ENCODE measurements at places on chromosomes 12 and 14.

- no peak for DNase-seq
Observed at GRCh38 chr12:32788405-32788804, 32.7 kb upstream of the YARS2 start.

DNA sequence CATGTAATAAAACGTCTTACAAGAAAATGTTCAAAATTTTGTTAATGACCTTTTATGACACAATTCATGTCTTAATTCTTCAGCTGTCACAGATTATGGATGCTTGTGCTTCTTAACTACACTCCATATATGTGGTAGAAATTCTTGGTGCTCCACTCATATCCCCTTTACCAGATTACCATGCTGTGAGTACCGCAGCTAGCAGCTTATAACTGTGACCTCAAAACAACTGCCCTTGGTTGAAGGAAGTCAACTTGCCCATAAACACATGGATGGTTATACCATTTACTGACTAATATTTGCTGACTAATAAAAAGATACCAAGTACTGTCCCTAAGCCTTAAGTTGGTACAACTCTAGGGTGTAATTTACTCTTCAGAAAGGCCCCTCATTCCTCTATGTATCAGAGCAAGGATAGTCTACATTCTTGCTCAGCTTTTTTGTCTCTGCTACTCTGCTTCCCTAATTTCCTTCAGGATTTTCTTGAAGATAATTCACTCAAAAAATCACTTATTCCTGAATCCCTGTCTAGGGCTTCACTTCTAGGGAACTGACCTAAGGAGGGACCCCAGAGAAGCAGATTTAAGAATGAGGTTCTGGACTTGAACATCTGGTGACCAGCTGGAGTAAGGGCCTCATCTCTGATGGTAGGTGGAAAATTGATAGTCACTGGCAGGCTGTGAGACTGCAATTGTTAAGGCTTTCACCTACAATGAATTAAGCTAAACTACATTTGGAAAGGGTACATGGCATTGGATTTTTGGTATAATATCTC lies 152.3 kb downstream of the SLC6A15 start:
- DNase-seq: no peak

DNA sequence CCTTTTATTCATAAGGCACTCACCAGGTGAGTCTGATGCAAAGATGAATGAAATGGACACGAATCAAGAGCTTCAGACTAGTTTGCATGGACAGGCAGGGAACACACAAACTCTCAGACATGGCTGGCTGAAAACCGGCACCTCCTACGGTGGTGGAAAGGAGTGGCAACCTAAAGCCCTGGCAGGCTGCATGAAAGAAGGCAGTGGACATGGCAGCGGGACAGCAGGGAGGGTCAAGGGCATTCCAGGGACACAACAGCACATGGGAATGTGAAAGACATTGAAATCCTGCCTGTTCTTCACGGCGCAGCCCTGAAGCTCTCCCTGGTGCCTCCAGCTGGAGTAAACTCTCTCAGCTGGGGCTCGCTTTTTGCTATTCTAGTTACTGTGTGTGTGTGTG lies 16.6 kb upstream of the LRTM2 start:
- DNase-seq: no peak

GRCh38 chr12:68271346-68271745 lies 17.9 kb upstream of the IL22 start:
- no peak for DNase-seq

- no peak for DNase-seq
Observed at GRCh38 chr14:92980866-92981265, 57.9 kb downstream of the CHGA start.

DNA sequence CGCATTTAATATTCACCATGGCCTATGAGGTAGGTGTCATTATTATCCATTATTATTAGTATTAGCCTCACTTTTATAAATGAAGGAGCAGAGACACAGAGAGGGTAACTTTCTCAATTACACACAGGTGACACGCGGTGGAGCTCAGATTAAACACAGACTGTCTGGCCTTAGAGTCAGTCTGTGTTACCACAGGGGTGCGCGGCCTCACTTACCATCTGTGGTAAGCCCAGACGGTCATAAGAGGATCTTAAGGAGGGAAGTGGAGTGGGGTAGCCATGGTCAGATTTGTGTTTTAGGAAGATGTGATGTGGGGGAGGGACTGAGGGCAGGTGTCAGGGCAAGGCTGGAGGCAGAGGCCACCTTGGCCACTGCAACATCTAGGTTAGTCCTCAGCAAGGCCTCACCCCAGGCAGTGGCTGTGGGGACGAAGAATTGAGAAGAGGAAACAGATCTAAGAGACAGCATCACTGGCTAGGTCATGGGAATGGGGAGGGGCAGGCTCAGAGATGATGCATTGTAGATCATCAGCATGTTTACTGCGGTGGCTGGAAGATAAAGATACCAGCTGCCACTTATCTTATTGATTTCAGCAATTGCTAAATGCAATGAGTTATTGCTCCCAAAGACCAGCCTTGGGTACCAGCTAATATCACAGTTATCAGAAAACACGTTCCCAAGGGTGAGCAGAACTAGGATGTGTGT lies 67.1 kb downstream of the SERPINA3 start:
- no peak for DNase-seq

DNA sequence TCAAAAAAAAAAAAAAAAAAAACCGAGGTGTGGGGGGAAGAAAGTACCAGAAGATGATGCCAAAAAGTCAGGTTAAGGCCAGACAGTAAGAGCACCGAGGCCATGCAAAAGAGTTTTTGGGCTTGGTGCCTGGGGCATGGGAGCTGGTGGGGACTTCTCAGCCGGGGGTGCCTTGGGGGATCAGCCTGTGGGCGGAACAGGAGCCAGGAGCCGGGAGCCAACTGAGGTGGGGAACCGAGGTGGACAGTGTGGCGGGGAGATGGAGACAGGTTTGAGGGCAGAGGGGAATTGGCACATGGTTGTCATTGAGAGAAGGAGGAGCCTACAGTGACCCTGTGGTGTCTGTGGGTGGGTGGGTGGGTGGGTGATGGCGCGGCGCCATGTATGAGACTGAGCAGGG lies 33.2 kb downstream of the TSPAN11 start:
- DNase-seq: no peak

DNA sequence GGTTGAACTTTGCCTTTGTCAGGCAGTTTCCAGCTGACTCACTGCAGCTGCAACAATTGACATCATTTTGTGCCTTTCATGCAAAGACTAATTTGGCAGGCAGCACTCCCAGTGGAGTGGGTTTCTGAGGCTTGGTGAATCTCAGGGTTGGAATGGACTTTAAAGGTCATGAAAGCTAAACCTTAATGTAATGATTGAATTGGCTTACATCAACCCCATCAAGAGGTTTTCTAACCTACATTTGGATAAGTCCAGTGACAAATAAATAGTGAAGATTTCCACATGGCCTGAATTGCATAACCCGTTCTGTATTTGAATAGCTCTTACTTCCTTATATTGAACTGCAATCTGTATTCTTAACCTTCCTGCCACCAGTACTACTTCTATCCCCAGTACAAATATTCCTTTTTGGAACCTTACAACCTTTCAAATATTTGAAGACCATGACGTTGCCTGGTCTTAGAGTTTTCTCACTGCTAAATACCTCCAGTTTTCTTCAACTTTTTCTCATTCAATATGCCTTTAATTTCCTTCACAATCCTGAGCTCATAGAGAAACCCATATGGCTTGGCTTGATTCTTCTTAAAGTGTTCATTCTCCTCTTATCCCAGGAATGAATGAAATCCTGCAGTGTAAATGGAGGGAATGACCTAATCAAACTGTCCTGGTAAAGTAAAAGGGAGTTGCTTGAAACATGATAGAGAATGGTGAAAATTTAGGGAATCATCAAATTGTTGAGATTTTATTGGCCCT lies 168.1 kb upstream of the NOVA1 start:
- no peak for DNase-seq

DNA sequence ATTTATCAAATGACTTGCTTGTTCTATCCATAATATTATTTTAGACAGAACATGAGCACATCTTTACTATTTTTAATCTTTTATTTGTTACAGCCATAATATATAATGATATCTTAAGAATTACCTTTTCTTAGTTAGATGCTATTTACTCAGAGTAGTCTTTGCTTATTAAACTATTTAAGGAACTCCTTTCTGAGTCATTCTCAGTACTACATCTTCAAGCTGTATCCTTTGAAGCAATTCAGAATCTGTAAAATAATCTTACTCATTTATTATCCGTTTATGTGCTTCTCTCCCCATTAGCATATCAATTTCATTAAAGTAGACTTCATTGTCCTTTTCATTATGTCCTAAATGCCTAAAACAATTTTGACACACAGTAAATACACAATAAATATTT lies 240.4 kb upstream of the FAR2 start:
- no peak for DNase-seq

- DNase-seq: no peak
Observed at GRCh38 chr12:90028635-90029051, 320.0 kb upstream of the ATP2B1 start.

- no peak for DNase-seq
Observed at GRCh38 chr14:77094672-77095284, 3.3 kb upstream of the CIPC start.

DNA sequence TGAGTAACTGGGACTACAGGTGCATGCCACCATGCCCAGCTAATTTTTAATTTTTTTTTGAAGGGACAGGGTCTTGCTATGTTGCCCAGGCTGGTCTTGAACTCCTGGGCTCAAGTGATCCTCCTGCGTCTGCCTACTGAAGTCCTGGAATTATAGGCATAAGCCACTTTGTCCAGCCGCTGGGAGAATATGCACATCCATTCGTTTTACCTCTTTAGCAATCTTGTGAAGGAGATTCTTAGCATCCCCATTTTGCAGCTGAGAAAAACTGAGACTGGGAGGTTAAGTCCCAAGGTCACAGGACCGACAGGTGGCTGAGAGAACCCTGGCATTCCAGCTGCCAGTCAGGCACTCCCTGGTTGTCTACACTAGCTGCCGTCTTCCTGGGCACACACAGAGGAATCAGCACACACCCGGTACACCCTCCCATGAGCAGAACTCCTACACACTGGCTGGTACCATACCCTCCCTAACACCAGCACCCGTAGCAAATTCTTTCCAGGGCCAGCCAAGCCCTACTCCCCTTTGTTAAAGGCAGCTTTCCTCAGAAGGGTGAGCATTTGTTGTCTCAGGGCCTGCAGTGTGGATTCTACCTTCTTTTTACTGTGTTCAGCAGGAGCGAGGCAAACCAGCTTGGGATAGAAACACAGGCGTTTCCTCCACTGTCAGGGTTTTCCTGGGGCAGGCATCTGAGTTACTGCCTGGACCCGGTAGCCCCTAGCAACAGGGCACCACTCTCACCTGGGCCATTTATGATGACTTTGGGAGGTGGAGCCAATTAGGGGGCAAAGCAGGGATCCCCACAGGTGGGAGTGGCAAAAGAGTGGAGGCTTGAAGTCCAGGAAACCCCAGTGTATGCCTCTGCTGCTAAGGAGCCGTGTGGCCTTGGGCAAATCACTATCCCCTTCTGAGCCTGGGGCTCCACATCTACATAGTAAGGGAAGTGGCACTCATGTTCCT lies 70.2 kb downstream of the IRF2BPL start:
- no peak for DNase-seq

GRCh38 chr14:104253223-104253822 lies 114.9 kb downstream of the KIF26A start:
- no peak for DNase-seq

DNA sequence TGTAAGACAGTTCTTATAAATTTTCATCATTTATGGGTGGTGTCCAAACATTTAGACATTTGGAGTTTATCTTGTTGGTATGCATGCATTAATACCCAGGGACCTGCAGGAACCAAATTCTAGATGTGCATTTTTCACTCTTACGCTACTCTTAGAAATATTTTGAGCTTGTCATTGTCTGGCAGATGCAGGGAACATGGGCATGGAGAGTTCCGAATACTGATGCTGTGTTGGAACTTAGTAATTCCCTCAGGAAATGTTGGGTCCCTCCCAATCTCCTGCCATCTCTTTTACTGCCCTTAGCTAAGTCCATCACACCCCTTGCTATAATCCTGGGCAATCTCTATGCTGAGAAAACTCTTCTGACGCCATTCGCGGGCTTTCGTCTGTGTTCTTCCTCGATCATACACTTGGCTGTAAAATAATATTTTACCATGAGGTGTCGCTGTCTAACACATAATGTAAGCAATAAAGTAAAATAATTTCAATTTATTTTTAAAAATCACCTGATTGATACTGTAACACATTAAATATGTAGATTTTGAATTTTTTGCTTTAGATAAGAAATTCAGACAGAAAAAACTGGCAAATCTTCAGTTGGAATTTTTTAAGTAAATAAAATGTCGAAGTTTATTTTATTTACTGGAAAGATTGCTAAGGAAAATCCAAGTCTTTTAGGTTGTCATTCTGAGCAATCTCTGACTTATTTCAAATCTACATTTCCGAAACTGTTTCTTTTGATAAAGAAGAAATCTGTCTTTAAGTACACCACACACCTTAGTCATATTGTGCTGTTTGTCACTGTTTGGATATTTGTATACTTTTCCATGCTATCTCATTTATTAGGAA lies 304.1 kb upstream of the SSTR1 start:
- no peak for DNase-seq

GRCh38 chr12:11876307-11876706 lies 194.4 kb upstream of the BCL2L14 start:
- DNase-seq: no peak

DNA sequence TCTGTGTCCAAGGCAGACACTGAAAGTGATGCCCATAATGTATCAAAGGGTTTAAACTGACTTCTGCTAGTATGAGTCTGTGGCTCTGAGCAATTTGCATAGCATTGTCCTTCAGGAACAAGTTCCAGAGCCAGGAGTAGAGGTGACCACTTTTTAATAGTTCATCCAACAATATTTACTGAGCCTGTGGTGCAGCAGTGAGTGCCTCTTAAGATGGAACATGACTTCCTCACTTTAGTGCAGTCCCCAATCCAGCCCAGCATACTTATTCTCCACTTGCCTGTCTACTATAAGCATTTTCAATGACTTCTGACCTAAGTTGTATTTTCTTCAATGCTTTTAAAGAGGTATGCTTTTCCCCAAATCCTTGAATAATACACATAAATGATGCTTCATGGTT lies 611.3 kb downstream of the MED13L start:
- no peak for DNase-seq

- no peak for DNase-seq
Observed at GRCh38 chr14:64232095-64232838, 61.9 kb downstream of the ESR2 start.

- DNase-seq: no peak
Observed at GRCh38 chr14:77554816-77555599, 56.4 kb upstream of the ISM2 start.

DNA sequence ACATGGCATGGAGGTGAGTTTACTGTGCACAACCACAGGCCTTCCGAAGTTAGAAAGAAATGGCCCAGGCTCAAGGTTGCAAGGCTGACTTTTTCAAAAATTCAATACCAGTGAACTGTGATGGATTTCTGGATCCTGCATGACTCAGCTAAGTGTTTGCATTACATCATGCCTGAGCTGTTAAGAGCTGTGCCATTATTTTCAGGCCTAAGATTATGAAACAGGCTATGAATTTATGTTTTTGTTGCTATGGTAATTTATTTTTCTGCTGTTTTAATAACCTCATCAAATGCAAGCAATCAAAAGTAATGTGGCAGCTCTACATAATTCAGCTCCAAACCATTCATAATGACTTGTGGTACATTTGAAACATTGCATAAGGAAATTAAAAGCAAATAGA lies 457.7 kb upstream of the TMEM132C start:
- DNase-seq: no peak

Data from vagina (tissue), 2 donors.